Activated naive CD4-positive, alpha-beta T cell (primary cell): ENCODE measurements at places on chromosomes 13 and 19.

- DNase-seq: no peak
Observed at GRCh38 chr13:29421118-29421517, 174.4 kb downstream of the SLC7A1 start.

DNA sequence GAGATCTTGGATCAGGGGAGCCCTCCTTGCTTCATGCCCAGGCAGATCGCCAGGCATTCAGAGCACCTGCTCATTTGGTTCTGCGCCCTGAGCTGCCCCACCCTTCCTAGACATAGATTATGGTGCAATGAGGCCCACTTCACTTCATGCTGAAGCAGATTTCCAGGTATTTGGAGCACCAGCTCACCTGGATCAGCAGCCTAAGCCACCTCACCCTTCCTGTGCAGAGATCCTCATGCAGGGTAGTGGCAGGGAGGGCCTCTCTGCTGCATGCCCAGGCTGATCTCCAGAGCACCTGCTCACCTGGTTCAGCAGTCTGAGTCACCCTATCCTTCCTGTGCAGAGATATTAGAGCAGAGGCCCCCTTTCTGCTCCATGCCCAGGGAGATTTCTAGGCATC lies 1966.1 kb downstream of the PCDH9 start:
- DNase-seq: no peak

- DNase-seq: no peak
Observed at GRCh38 chr13:101714195-101714594, 261.7 kb downstream of the ITGBL1 start.

GRCh38 chr19:6216996-6217751 lies 62.6 kb downstream of the MLLT1 start:
- no peak for DNase-seq

DNA sequence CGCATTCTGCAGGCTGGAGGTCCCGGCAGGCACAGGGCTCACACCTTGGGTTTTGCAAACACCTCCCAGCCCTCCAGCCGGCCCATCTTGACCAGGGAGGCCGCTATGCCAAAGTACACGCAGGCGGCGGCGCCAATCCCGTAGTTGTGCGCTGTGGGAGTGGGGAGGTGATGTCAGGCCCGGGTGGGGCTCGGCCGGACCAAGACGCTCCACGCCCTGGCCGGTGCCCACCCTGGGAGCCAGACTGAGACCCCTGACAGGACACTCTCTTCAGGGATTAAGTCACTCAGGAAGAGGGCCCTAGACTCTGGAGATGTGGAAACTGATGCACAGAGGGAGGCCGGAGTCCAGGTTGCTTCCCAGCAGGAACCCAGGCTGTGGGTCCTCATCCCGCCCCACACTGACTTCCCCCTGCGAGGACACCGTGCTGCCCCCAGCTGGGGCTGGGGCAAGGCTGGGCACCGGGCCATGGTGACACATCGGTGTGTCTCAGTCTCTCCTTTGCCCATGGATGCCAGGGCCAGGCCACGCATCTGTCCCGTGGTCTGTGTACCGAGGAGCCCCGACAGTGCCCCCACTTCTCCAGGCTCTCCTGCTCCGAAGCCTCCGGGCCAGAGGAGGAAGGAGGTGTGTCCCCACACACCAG lies 8.8 kb downstream of the NDUFA11 start:
- DNase-seq: no peak

DNA sequence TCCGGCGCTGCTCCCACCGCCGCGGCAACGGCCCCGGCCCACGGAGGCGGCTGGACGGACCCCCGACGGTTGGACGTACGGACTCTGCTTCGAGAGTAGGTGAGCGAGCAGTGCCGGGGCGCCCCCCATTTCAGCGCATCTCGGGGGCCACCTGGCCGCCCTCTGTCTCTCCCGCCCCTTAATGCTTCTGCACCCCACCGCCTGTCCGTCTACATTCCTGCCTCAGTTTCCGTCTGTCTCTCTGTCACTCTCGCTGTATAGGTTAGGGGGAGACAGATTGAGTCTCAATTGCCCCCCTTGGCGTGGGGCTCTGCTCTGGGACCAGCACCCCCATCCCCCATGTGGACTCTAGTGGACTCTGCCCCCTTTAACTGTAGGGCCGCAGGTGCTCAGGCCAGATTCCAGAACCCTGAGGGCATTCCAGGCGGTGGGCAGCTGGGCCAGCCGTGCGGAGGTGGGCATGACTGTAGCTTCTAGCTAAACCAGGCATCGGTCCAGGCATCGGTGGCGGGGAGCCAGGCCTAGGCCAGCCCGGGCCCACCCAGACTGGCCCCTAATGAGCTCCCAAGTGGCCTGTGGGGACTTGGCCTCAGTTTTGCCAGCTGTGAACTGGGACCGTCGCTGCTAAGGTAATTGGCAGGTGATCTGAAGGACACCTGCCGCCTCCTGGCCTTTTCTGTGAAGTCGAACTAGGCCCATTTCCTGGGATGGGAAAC lies 373 bp downstream of the TNFAIP8L1 start:
- DNase-seq: no peak

- DNase-seq: no peak
Observed at GRCh38 chr19:16261584-16262368, 62.9 kb upstream of the KLF2 start.

DNA sequence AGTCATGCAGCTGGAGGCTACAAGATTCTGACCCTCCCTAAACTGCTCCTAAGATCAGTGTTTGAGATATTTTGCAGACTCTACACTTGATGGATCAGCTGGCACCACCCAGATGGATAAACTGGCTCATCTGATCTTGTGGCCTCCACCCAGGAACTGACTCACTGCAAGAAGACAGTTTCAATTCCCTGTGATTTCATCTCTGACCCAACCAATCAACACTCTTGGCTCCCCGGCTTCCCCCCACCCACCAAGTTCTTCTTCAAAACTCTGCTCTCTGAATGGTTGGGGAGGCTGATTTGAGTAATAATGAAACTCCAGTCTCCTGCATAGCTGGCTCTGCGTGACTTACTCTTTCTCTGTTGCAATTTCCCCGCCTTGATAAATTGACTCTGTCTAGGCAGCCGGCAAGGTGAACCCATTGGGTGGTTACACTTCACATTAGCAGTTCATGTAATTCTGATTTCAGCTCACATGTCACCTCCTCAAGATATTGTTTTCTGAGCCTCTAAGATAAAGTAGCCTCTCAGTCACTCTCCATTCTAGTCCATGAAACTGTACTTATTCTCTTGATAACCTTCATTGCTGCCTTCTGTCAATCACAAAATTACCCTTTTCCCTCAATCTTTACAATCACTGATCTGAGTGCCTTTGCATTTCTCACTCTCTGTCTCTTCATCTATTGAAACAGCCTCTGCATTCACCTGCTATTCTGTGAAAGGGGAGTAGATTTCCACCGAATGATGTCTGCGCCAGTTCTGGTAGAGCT lies 9.9 kb upstream of the FPR3 start:
- no peak for DNase-seq

DNA sequence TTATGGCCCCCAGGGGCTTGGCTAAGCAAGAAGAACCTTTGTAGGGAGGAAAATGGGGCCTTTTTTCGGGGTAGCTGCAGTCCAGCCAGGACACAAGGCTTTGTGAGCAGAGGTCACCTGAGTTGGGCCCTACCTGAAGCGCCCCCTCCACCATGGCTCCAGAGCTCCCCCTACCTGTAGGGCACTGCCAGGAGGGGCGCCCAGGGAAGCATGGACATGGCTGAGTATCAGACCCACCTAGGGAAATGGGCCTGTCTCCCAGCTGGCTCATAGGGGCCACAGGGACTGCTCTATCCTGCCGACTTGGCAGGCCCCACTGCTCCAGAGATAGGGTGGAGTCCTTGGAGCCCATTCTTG lies 9.0 kb upstream of the CEBPA start:
- DNase-seq: no peak

GRCh38 chr13:114122591-114123211 lies 9.7 kb downstream of the RASA3 start:
- no peak for DNase-seq

- no peak for DNase-seq
Observed at GRCh38 chr13:105213512-105213911, 1322.0 kb downstream of the EFNB2 start.

DNA sequence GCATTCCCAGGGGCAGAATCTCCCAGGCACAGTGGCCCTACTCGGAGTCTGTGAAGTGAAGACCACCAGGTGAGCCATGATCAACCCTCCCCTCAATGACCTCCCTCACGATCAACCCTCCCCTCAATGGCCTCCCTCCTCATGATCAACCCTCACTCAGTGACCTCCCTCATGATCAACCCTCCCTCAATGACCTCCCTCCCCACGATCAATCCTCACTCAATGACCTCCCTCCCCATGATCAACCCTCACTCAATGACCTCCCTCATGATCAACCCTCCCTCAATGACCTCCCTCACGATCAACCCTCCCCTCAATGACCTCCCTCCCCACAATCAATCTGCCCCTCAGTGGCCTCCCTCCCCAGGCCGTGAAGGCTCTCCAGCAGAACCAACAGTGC lies 32.1 kb downstream of the SBNO2 start:
- no peak for DNase-seq

GRCh38 chr19:18245297-18245696 lies 19.1 kb upstream of the PDE4C start:
- no peak for DNase-seq

- peak; percentile 11 for DNase-seq
Observed at GRCh38 chr13:39942552-39943273, 287.3 kb downstream of the COG6 start.

DNA sequence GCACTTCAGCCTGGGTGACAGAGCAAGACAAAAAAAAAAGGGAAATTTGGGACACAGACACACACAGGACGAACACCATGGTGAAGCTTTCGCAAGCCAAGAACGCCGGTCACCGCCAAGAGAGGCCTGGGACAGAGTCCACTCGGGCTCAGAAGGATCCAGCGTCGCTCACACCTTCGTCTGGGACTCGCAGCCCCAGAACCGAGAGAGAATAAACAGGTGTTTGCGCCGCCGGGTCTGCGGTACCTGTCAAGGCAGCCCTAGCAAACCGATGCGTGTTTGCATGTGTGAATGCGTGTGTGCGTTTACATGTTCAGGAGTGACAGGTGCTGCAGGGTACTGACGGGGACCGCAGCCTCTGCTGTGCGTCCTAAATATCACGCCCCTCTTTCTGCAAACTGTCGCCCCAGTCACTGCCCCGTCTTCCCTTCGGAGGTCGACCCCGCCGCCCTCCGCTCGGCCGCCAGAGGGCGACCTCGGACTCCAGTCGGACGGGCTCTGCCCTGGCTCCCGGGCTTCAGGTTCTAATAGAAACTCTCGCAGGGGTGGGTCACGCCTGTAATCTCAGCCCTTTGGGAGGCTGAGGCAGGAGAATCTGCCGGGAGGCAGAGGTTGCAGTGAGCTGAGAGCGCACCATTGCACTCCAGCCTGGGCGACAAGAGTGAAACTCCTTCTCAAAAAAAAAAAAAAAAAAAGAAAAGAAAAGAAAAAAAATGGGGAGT lies 11.8 kb upstream of the CSNK1G2 start:
- DNase-seq: peak; percentile 75

GRCh38 chr13:32334671-32335070 lies 19.4 kb downstream of the BRCA2 start:
- no peak for DNase-seq

DNA sequence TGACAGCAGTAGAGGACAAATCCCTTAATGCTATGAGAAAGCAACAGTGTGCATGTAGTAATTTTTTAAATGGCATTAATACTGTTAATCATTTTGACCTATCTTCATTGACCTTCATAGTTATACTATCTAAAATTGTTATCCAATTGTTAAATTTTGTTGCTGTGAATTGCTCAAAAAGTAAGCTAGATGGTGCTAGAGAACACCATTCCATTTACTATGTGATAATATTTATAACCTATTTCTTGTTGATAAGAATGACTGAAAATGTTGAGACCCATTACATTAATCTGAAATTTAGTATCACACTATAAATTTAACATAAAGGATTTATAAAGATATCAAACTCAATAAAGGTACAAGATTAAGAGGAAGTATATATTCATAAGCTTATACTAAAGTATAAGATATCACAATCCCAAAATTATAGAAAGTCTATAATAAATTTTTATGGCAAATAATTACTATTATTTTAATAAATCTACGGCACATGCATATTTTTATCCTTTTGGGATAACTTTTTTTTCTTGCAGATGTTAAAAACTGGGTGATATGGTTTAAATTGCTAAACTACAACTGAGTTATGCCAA lies 1573.3 kb downstream of the PCDH9 start:
- DNase-seq: no peak
